Smooth muscle cell of trachea (primary cell): ENCODE measurements at places on chromosomes 3 and 15. TPM values are rescaled to one million over a fixed set of nuclear protein-coding genes. Genes with fewer than 3 reads are reported as not detected.

Gene NANOGP8
- 0.15 and 0.33 TPM in 2 replicates for total RNA-seq

Gene KBTBD13
- under 0.01 and 0.17 TPM in 2 replicates for total RNA-seq

Gene RBMS3
- 45.7 and 48.0 TPM in 2 replicates for total RNA-seq

Gene TMEM44
- total RNA-seq: 13.8 and 15.7 TPM in 2 replicates

Gene CEP19
- 2.3 and 2.8 TPM in 2 replicates for total RNA-seq

Gene GOLGA8Q
- total RNA-seq: 1.5 and 2.6 TPM in 2 replicates

Gene GOLGA6A
- total RNA-seq: not detected in 2 replicates

Gene UROC1
- not detected in 2 replicates for total RNA-seq

Gene TMC3
- total RNA-seq: not detected in 2 replicates

Gene MESP1
- total RNA-seq: 0.29 and 0.50 TPM in 2 replicates

Gene OXTR
- 0.15 and 1.2 TPM in 2 replicates for total RNA-seq

Gene P2RY1
- 4.0 and 4.1 TPM in 2 replicates for total RNA-seq

Gene CCRL2
- total RNA-seq: 0.29 and 0.83 TPM in 2 replicates

Gene CCDC54
- total RNA-seq: not detected in 2 replicates

Gene MINDY4B
- total RNA-seq: not detected in 2 replicates

Gene BTD
- total RNA-seq: 25.3 and 32.6 TPM in 2 replicates
